ENCODE measurements at places on chromosomes 1 and 21.
A peak's percentile ranks its signal among the peaks of the same experiment; 100 is the strongest.

DNA sequence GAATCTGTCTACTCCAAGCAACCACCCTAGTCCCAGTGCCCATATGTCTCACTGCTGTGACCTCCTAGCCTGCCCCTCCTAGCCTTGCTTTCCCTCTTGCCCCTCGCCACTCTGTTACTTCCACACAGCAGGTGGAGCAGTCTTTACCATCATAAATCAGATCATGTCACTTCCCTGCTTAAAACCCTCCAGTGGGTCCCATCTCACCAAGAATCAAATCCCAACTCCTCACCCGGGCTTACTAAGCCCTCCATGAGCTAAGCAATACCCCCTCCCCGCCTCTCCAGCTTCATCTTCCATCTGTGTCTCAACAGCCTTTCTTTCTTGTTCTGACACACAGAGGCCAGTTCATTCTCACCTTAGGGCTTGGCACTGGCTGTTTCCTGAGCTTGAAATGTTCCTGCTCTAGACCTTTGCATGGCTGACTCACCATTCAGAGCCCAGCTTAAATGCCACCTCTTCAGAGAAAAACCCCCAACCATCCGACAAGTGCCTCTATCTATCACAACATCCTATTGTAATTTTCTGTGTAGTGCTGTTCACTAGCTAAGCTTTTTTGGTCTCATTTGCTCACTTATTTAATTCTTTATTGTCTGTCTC lies 22.3 kb downstream of the KNCN start:
- DNase-seq, result no peak

GRCh38 chr1:175221557-175222175 lies 29.1 kb upstream of the KIAA0040 start:
- no peak for DNase-seq

DNA sequence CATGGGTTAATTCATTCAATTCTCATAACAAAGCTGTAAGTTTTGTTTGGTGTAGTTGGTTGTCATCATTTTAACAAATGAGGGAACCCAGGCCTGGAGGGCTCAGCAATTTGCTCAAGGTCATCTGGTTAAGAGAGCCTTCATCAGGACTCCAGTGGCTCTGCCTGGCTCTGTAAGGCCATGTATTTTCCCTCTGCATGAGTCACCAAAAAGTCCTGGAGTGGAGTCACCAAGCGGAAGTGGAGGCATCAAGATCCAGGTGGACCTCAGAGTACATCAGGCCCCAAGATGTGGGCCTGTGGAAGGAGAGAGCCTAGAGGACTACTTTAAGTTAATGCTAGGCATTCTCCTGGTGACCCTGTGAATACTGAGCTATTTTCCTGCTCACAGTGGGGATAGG lies 30.0 kb upstream of the RBM15 start:
- no peak for DNase-seq

GRCh38 chr1:54857746-54858561 lies 29.0 kb downstream of the DHCR24 start:
- peak; percentile 56 for DNase-seq

DNA sequence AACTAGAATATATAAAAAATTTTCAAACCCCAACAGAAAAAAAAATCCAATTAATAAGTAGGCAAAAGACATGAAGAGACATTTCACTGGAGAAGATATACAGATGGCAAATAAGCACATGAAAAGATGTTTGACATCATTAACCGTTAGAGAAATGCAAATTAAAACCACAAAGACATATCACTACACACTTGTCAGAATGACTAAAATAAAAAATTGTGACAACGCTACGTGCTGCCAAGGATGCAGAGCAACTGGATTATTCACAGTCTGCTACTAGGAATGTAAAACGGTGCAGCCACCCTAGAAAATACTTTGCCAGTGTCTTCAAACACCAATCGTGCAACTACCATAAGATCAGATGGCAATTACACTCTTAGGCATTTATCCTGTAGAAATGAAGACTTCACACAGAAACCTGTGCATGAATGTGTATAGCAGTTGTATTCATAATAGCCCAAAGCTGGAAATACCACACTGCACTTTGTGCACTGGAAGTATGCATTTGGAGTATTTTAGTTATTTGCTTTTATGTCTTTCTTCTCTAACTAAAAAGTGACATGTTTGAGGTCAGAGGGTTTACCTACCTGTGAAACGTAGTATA lies 75.3 kb upstream of the PALMD start:
- DNase-seq, result no peak

GRCh38 chr1:65539266-65540131 lies 119.0 kb downstream of the LEPR start:
- DNase-seq, result no peak

- peak; percentile 38 for DNase-seq
These were observed 197.3 kb downstream of the MATN1 start for GRCh38 chr1:30525971-30526651.

DNA sequence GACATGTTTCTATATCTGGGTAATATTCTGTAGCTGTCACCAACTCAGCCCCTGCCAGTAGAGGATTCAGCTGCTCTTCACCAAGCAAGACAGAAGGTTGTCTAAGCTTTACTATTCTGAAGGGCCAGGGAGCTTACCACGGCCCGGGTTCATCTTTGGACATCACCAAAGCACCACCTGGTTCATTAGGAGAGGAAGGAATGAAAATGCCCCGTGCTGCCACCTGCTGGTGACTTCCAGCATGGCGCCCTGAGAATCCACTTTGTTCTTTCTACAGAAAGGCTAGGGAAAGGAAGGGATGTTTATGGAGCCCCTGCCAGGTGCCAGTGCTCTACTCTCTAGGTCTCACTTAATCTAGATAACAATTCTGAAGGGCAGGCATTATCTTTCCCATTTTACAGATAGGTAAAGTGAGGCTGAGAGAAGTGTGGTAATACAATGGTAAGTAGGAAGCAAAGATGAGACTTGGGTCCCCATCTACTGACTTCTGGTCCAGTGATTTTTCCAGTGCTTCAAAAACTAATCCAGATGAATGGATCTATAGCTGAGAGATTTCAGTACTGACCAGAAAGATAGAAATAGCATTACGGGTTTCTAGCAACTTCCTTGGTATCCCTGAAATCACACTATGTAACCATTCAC lies 79.5 kb downstream of the BEND5 start:
- DNase-seq, result no peak

GRCh38 chr1:1567891-1568291 lies 6.8 kb downstream of the SSU72 start:
- no peak for DNase-seq

- no peak for DNase-seq
These were observed 32.0 kb downstream of the S100A6 start for GRCh38 chr1:153503766-153504165.

DNA sequence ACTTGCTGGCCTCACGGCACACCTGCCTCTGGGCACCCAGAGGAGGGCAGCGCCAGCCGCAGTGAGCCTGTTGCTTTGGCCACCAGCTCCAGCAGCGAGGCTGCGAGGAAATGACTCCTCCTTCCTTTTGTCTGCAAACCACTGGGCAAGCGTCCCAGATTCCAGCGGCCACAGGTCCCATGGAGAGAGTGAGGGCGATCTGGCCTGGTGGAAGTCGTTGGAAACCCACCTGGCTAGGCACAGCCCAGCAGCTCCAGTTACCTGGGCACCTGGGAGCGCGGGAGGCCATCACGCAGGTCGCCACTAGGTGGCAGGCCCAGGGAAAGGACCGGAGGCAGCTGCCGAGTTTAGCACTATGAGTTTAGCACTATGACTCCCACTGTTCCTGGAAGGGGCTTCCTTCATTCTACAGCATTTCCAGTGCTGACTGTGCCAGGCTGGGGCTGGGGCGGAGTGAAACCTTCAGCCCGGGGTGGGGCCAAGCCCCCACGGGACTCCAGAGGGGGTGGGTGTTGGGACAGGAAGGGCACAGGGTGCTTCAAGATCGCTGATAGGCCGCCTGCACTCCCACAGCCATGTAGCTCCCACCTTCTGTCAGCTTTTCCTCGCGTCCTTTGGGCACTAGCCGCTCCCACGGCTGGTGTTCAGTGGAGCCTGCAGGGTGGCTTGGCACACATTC lies 1.1 kb upstream of the ESPN start:
- no peak for DNase-seq

- no peak for DNase-seq
These were observed 31.5 kb downstream of the CFHR5 start for GRCh38 chr1:197008861-197009260.

DNA sequence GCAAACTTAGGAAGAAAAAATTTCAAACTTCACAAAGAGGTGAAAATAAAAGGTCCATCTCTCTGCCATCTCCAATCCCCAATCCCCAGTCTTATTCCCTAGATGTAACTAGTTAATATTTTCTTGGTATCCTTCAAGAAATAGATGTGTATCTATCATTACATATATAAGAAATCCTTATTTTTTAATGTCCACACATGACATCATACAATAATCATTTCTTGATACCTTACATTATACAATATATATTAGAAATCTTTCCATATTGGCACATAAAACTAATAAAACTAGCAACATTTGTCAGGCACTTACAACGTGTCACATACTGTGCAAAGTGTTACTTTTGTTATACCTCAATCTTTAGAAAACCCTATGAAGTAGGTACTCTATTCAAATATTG lies 16.2 kb downstream of the DOCK7 start:
- DNase-seq, result no peak

- DNase-seq, result no peak
These were observed 27.6 kb upstream of the BCAS2 start for GRCh38 chr1:114609026-114609425.

DNA sequence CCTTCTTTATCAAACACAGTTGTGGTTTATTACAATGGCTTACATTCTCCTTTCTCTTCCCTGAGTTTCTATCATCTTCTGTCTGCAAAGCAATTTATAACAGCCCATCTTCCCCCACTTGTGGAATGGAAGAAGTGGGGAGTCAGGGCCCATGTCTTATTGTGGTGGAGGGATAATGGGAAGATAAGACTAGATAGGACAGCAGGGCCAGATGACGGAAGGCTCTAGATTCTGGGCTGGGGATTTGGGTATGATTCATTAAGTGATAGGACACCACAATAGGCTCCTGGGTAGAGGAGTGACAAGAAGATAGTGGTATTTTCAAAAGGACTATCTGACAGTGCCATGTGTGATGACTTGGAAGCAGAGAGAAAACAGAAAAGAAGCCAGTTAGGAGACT lies 450.6 kb downstream of the TTLL7 start:
- DNase-seq, result no peak

DNA sequence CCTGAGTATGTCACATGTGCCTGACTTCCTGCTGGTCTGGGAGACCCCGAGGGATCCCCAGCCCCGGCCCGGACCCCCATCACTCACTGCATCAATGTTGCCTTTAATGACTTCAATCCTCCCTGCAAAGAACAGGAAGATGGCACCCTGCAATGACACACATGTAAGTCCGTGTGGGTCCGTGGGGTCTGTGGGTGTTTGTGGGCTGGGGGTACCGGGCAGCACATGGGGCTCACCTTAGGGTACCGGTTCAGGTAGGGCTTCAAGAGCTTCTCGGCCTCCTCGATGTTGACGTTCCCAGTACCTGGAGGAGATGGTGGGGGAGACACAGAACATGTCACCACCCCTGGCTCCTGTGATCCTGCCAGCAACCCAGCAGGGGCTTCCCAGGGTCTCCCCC lies 28.1 kb downstream of the TTC39A start:
- DNase-seq, result no peak

DNA sequence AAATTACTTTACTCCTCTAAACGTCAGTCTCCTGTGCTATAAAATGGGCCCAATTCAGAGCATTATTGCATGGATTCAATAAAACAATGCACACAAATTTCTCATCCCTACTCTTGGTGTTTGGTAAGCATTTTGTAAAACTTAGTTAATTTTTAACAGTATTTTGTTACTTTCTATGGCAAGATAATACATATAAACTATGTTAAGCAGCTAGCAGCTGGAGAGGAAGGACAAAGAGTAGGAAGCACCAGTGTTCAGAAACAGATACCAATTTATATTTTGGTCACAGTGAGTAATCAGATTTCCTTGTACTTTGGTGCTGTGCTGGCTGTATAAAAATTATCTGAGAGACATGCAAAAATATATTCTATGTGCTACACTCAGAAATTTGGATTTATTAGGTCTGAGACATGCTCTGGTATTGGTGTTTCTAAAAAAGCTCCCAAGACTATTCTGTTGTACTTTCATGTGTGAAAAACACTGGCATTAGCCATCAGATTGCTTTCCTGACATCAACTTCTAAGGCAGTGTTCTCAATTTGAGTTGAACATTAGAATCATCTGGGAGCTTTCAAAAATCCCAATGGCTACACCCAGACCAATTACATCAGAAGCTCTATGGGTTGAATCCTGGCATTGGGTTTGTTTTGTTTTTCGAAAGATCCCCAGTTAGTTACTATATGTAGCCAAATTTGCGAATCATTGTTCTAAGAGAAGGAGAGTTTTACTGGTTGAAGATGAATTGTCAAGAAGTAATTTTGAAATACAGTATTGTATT lies 100.3 kb upstream of the C1orf87 start:
- DNase-seq, result no peak

- peak; percentile 57 for DNase-seq
These were observed 22.6 kb downstream of the COL18A1 start for GRCh38 chr21:45427331-45428271.

GRCh38 chr1:22619798-22620197 lies 16.6 kb upstream of the C1QA start:
- DNase-seq, result no peak

GRCh38 chr21:36254106-36254941 lies 65.7 kb upstream of the MORC3 start:
- DNase-seq, result no peak

DNA sequence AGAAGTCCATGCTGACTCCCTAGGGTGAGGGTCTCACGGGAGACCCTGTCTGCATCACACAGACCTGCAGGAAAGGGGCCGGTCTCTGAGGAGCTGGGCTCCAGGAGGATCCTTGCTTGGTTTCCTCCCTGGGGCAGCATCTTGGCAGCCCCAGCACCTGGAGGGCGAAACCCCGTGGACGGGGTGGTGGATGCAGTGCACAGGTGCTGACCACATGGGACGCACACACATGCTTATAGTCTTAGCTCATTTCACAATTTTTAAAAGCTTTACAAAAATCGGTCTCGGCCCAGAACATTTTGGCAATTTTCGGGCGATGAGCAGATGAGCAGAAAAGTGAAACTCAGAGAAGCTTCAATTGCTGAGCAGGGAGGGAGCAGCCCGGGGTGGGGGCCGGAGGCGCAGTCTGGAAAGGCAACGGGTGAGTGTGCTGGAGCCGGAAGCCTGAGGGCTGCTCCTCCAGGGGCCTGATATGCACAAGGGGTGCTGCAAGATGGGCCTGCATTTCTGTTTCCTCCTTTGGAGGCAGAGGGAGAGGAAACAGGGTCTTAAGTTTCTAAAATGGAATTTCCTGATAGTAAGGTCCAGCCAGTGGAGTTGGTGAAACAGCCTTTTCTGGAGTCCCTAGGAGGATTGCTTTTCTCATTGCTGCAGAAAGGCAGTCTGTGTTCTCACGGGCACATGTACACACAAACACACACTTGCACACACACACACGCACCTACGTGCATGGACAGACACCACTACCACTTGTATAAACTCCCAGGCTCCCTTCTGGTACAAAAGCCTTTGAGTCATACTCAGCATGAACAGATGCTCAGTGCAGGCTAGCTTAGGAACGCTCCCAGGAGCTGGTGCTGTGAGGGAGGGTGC lies 60.6 kb downstream of the SCCPDH start:
- no peak for DNase-seq

GRCh38 chr1:163038928-163039706 lies 30.0 kb upstream of the RGS4 start:
- no peak for DNase-seq

Measured in AG09319 (cell line).